ENCODE measurements at places on chromosomes 3 and 15.

- no peak for DNase-seq
Observed at GRCh38 chr3:124057420-124057819, 65.5 kb upstream of the ROPN1 start.

- no peak for DNase-seq
Observed at GRCh38 chr15:35929740-35930444, 383.9 kb upstream of the DPH6 start.

DNA sequence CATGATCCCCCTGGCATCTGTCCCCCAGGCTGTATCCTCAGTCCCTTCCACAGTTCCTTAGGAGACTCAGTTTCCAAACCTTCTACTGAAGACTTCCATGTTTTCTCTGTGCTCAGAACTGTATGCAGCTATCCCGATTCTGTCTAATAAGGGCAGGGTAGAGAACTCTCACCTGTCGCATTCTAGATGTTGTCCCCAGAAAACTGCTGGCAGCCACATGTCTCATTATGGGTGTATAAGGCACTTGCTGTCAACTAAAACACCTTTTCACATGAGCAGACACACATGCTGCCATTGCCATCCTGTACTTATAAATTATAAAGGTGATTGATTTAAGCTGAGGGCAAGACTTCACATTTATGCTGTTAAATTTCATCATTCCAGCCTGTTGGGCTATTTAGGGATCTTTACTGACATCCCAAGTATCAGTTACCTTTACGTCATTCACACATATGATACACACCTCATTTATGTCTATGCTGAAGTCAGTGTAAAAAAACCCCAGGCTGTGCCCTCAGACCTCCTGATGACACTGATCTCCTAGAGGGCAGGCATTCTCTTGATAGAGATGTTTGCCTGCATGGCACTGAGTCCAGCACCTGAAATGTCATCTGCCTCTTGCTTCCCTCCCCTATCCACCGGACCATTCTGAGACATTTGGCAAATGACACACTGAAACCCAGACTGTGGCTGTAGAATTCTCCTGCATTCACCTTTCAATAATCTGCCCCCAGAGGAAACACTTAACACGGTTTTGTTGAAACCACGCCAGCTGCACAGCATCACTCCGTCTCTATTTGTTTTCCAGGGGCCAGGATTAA lies 35.8 kb downstream of the BTD start:
- DNase-seq, result no peak

DNA sequence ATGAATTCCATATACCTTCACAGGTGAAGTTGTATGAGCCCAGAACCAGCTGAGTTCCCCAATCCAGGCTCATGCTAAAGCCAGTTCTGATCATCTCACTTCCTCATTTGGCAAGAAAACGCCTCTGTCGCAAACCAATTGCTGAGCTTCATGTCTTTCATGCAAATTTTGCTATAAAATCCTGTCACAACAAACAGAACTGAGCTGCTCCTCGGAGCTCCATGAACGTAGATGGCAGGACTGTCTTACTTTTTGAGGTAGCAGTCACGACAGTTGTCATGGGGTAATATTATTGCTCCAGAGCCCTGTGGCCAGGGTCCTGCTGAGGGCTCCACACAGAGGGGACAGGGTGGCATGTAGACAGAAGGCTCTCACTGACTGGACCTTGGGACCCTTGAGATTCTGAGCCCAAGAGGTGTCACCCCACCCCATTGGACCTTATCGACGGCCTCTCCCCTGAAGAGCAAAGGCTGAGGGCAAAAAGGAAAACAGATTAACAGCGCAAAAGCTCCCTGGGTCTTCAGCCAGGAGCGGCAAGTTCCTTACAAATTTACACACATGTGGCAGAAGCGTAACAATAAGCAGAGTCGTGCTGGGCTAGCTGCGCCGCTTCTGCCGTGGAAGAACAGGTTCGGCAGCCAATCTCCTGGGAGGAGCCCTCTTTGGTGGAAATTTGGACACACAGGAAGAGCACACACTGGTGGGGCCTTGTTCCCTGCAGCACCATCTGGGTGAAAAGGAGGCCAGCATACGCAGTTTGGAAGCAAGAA lies 249.2 kb downstream of the OPA1 start:
- DNase-seq, result peak; percentile 92

GRCh38 chr15:32035285-32035684 lies 5.0 kb downstream of the CHRNA7 start:
- DNase-seq, result no peak

DNA sequence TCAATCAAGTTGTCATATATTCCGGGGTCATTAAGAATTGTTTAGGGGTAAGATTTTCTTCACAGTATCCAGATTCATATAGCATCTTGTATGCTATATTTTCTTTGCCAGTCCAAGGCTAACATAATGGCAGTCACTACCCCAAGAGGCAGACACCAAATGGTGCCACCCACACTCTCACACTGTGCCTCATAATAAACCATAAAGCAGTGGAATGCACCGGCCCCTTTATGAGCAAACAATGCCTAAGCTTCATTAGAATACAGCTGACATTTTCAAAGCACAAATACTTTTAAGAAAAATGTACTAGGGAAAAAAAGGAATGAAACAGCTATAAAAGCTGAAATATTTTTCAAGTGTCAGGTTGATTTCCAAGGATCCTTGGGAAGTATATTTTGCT lies 121.6 kb downstream of the TFDP2 start:
- peak; percentile 71 for DNase-seq
